ENCODE measurements at places on chromosomes 6 and 20. TPM values are rescaled to one million over a fixed set of nuclear protein-coding genes. Genes with fewer than 3 reads are reported as not detected.

Gene TPMT
- total RNA-seq: 2.5 TPM

Gene PRR18
- not detected for total RNA-seq

Gene ZBTB24
- 32.9 TPM for total RNA-seq

Gene OR12D3
- total RNA-seq: not detected

Gene MMP24
- not detected for total RNA-seq

DNA sequence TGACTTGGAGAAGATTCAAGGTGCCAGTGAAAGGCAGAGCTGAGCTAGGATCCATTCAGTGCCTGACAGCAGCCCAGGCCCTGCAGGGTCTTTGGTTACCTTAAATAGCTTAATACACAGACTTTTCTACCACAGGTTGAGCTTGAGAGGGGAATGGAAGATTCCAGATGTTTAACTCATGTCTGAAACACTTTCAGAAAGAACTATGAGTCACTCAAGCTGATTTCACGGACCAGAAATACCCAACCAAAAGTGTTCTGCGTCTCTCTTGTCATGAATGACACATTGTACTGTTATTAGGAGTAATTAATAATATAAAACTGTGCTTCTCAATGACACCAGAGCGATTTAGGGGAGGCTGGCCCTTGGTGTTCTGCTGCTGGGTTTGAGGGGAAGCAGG, 6.4 kb upstream of the PMEPA1 start:
- no peak for DNase-seq

GRCh38 chr20:18650224-18650623, 62.4 kb downstream of the DTD1 start:
- no peak for DNase-seq

DNA sequence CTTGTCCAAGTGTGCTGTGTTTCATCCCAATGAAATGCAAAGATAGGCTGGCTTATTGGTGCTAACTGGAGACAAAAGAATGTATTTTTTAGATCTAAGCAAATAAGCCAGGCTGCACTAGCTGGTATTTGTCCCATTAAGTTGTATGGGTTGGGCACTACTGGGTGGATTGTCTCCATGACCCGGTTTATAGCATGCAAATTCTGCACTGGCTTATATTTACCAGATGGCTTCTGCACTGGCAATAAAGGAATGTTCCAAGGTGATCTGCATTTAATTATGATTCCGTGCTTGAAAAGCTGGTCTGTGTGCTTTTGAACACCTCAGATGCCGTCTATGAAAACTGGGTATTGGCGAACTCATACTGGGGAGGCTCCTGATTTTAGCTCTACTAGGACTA, 61.4 kb upstream of the MOCS1 start:
- DNase-seq: no peak

- peak; percentile 27 for DNase-seq
Observed at GRCh38 chr6:144244688-144245087, 40.4 kb upstream of the UTRN start.

DNA sequence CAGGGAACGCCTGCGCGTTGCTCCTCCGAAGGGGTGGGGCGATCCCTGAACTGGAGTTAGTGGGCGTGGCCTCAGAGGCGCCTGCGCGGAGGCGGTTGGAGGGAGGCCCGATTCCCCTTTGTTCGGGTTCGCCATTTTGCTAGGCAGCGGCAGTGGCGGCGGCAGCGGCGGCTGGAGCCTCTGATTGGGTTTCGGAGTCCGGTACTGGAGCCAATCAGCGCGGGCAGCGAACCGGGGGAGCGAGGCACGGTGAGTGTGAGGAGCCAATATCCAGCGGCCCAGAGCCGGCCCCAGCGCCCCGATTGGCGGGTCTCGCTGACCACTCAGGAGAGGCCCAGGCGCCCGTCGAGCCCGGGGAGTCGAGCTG, at the start of gene NFYA:
NFYA (plus strand) TSS at position 139 of the 367 bp plus-strand sequence. CDS start 6,116 bp downstream, outside the sequence.
- DNase-seq: no peak

- no peak for DNase-seq
Observed at GRCh38 chr20:61882716-61883615, 182.7 kb downstream of the TAF4 start.

GRCh38 chr20:2509794-2510193, 1.1 kb upstream of the ZNF343 start:
- DNase-seq: no peak

DNA sequence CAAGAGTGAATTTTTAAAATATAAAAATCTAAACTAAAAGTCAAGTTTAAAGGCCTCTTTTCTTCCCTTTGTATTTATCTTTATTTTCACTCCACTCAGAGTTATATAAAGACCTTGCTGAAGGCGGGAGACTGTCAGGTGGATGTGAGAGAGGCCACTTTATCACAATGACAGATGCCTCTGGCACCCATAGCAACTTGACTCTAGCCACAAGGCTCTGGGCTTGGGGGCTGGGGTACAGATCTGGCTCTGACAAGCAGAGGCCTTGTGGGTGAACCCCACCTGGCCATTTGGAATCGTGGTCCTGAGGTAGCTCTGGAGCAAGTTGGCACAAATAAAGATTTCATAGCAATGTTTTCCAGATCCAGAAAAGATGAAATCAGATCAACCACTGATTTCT, 417.2 kb downstream of the RFPL4B start:
- DNase-seq: no peak

DNA sequence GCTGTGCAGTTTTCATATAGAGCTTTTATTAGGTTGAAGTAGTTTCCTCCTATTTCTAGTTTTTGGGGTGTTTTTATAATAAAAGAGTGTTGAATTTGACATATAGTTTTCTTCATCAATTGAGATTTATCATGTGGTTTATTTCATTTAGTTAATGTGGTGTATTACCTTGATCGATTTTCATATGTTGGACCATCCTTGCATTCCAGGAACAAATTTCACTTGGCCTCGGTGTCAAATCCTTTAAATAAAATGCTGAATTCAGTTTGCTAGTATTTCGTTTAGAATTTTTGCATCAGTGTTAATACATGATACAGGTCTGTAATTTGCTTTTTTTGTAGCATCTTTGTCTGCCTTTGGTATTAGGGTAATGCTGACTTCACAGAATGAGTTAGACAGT, 6.0 kb downstream of the DYNLT2 start:
- no peak for DNase-seq

Data from B cell (primary cell).